ENCODE measurements at places on chromosomes 5 and 9.

DNA sequence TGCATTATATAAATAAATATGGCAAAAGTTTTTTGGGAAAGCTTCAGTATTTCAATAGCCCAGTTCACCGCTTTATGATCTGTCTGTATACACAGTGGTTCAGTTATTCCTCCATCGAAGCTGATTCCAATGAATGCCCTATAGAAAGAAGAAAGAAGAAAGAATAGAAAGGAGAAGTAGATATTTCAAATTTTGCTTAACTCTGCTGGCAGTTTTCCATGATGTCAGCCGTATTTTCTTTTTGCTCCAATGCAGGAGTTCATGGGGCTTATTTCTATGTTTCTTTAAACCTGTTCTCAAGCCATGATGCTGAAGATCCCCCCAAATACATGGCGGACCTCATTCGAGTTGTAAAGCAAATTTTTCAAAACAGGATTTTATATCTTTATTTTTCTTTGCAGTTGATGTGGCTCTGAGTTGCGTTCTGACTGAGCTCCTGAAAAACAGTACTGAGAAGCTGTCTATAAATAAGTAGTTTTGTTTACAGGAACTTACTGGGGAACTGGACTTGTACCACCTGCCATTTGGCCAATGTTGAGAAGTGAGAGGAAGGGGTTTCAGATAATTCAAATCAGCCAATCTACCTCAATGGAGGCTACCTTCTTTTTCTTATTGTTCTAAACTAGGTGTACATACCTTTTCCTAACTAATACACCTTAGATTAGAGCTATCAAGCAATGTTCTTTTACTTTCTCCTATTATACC lies 418.5 kb upstream of the MEF2C start:
- no peak for DNase-seq

- DNase-seq = no peak
These were observed 378.9 kb downstream of the EFNA5 start for GRCh38 chr5:107291866-107292265.

DNA sequence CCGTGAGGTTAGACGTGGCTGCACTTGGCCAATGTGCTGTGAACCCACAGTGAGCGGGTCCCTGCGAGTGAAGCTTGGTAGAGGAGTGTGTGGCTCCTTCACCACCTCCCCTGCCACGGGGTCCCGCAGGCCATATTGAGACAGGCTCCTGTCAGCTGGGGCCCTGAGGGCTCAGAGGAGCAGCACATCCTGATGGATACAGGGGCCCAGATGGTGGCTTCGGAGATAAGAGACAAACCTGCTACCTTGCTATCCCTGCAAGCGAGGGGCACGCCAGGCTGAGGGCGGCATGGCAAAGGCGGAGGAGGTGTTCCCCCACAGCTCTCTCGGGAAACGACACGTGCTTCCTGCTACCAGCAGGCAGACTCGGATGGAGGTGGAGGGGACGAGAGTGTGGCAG lies 33.1 kb downstream of the SLC6A3 start:
- no peak for DNase-seq

- no peak for DNase-seq
These were observed 28.7 kb upstream of the MEGF9 start for GRCh38 chr9:120742951-120743416.

GRCh38 chr5:115471345-115472063 lies 73.1 kb downstream of the FEM1C start:
- no peak for DNase-seq

- DNase-seq = no peak
These were observed 265.5 kb downstream of the GRIA1 start for GRCh38 chr5:153755913-153756500.

Measured in CD4-positive, alpha-beta T cell (primary cell).